ENCODE measurements at places on chromosomes 3 and 15. TPM values are rescaled to one million over a fixed set of nuclear protein-coding genes. Genes with fewer than 3 reads are reported as not detected.
A peak's percentile ranks its signal among the peaks of the same experiment; 100 is the strongest.

CLDN18 gene
- 3.3 TPM for total RNA-seq

DNA sequence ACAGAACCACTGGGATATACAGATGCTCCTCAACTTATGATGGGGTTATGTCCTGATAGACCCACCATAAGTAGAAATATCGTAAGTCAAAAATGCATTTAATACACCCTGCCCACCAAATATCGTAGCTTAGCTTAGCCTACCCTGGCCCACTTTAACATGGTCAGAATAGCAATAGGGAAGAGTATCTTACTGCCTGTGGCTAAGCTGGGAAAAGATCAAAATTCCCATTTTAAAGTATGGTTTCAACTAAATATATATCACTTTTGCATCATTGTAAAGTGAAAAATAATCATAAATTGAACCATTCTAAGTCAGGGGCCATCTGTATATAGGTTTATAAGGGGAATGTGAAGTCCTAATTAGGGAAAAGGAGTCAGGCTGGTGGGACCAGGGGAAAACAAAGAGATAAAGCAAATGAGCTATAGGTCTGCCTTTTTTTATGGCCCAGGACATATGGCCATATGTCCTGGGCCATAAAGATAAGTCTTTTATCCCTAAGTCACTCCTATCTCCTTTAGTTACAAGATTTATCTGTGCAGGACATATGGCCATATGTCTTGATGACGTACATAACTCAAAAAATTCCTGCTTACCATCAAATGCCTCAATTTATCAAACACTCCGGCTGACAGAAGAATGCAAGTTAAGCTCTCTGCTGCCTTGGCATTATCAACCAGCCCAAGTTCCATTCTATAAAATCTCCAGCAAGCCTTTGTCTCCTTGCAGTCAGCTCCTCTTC is 11.2 kb downstream of the RTP3 start:
- DNase-seq: no peak

DNA sequence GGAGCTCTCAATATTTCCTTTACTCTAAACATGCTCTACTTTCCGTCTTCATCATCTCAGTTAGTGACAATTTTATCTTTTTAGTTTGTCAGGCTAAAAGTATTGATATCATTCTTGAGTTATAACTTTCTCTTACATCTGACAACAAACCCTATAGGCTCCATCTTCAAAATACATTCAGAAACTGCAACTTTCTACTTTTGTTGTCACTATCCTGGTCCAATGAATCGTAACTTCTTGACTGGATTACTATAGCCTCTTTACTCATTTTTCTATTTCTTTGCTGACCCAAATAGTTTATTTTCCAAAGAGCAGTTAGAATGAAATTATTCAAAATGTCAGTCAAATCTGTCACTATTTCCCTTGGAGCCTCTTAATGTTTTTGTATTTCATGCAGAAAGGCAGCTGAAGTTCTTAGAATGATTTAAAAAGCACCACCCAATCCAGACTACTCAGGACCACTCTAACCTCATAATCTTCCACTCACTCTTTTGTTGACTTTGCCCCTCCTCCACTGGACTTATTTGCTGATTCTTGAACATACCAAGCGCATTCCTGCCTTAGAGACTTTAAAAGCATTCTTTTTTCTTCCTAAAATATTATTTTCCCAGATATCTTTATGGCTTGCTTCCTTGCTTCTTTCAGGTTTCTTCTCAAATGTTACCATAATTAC is 119.9 kb upstream of the CBLB start:
- DNase-seq: no peak

DNA sequence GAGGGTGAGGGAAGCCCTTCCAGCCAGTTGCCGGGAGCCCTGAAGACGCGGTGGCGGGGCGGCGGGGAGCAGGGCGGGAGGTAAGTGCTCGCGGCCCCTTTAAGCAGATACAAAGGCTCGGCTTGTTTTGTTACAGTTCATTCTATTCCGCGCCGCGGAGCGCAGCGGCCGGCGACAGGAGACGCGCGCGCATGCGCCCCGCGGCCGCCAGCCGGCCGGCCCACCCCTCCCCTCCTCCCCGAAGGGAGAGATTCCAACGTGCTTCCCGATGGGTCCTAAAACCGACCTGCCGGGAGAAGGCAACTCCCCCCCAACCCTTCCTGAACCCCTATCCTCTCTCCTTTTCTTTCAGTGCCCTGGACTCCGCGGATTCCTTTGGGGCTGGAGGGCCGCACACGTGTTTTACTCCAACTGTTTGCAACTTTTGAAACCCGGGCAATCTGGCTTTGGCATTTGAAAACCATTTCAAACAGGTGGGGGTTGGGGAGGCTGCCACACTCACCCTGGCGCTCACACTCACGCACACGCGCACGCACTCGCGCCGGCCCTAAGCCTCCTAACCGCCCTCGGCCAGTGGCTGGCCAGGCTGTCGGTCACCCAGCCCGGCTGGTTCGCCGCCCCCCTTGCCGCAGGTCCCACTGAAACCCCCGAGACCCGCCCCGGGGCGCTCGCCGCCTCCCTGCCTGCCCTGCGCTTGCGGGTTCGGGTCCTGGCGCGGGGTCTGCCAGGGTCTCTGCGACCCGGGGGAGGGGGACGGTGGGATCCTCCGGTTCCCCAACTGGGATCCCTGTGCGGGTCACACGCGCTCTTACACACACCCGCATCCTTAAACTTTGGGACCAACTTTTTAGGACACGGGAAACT is at the start of gene MAGI1:
Gene MAGI1, minus strand, starts transcription at position 193 of the 864 bp plus-strand sequence. CDS start 610 bp downstream, outside the sequence.
- DNase-seq: peak; percentile 94

DNA sequence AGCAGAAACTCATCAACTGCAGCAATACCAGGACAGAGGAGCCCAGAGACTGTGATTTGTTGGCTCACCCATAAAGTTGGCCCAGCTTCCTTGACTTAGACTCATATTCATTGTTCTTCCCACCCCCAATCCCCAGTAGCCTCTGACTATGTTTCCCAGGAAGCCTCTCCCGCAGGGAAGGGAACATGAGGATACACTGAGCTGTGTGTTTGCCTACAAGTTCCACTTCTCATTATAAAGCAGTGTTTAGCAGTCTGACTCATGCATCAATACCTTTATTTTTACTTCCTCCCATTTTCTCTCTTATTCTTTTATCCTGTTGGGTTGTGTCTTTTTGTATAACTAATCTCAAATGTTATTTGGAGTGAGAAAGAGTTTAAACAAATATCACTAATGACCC is 111.6 kb upstream of the PHLDB2 start:
- DNase-seq: peak; percentile 59

DNA sequence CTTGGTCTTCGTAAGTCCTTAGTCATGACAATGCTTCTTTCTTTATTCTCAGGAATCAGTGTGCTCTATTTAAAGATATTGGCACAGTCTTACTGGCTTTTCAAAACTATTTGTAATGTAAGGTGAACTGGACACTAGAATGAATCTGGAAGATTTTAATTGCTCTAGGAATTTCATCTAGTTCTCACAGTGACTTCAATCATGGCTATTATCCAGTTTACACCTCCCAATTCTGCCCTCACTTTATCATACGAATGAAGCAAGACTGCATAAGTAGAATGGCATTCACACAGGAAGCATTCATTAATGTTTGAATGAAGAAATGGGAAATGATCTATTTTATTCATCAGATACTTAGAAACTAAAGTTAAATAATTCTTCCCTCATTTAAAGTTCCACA is 26.7 kb upstream of the DRD3 start:
- DNase-seq: no peak

DNA sequence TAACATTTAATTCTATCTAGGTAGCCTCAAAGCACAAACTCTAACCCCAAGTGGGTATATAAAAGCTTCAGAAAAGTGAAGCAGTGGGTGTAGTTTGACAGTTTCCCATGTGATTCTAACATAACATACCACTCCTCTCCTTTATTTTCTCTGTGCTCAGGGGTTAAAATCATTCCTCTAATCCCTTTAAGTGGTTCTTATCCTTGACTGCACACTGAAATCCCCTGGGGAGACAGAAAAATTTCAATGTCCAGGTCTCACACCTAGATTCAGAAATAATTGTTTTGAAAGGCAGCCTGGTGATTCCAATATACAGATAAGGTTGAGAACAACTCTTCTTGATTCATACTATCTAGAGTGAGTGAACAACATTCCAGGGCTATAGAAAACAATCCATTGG is 986.4 kb downstream of the ROBO1 start:
- no peak for DNase-seq

DNA sequence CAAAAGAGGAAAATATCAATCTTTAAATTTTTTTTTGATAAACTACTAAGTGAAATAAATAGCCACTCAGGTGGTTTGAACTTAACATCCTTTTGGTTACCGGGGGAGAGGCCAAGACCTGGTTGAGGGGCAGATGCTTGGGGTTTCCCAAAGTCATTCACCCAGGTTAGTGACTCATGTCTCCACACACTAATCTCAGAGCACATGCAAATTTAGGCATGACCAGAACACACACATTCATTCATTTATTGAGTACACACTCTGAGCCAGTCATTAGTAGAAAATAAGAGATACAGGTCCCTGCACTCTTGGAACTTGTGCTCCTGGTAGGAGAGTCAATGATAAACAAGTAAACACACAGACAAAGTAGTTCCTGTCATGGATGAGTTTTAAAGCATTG is 7.3 kb downstream of the ILDR1 start:
- DNase-seq: no peak

UPK1B gene
- total RNA-seq: 32.8 TPM

DNA sequence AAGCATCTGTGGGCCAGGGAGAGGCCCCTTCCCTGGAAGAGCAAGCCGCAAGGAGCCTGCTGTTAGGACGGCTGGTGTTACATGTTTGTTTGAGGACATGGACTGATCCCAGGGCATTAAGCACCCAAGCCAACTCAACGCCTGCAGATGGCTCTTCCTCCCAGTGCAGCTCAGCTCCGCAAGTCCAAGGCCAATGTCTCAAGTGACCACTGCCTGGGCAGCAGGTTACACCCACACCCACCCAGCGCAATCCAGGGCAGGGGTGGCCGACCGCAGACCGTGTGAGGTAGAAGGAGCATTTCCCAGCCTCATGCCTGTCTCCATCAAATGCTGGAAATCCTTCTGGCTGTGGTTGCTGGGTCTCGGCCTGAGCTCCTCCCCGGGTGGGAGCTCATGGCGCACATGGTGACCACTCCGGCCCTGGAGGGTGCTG is 14.5 kb downstream of the GP5 start:
- DNase-seq: no peak

TOPAZ1 gene
- not detected for total RNA-seq

DNA sequence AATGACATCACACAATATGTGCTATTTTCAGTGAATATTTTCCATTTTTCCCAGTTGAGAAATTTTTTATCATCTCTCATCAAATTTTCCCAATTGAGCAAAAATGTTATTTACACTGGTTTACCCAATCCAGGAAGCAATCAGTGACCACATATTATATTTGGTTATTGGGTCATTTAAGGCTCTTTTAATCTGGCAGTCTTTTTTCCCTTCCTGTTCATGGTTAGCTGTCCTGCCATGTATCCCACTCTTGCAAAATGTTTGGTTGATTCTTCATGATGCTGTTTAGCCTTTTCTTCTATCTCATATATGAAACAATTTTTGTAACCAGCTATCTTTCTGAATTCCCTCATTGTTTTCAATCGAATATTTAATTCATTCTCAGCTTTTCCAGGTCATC is 626.0 kb downstream of the RBMS3 start:
- DNase-seq: no peak

GRCh38 chr15:76056931-76057330 is 2.9 kb upstream of the TMEM266 start:
- no peak for DNase-seq

- no peak for DNase-seq
Measured at GRCh38 chr15:85974348-85974705, 105.3 kb upstream of the AGBL1 start.

GRCh38 chr3:43481375-43481774 is 140.4 kb downstream of the ANO10 start:
- DNase-seq: no peak

TMOD3 gene
- total RNA-seq: 53.6 TPM

GRCh38 chr15:73075160-73075859 is 23.0 kb downstream of the NEO1 start:
- no peak for DNase-seq

PPARG gene
- total RNA-seq: 81.5 TPM

CSPG5 gene
- total RNA-seq: 6.1 TPM

CCDC9B gene
- 85.6 TPM for total RNA-seq

GRCh38 chr3:10501664-10502052 is 3.7 kb downstream of the ATP2B2 start:
- DNase-seq: no peak

LIPC gene
- 0.49 TPM for total RNA-seq

- DNase-seq: no peak
Measured at GRCh38 chr15:98272625-98273024, 312.1 kb downstream of the ARRDC4 start.

GRCh38 chr3:138646008-138646407 is 37.4 kb downstream of the FAIM start:
- DNase-seq: no peak

RASGRF1 gene
- 2.9 TPM for total RNA-seq

PAQR5 gene
- 1.8 TPM for total RNA-seq

GRCh38 chr3:116886202-116886893 is 176.8 kb downstream of the TUSC7 start:
- no peak for DNase-seq

DNA sequence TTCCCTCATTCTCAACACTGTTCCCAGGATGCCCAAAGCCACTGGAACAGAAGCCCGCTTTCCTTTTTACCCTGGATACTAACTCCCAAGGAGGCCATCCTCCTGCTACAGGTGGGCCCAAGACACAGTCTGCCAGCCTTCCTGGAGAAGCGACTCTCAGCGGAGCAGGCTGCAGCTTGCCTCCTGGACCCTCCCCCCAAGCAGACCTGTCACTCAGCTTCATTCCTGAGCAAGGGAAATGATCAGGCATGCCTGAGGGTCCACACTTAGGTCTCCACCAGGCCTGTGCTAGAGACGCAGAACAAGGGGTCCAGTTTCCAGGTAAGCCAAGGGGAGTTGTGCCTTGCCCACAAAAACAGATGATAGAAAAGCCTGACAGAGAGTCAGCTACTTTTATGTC is 62.8 kb downstream of the SLCO2A1 start:
- DNase-seq: no peak

PLSCR5 gene
- not detected for total RNA-seq

COLQ gene
- 1.7 TPM for total RNA-seq

DNA sequence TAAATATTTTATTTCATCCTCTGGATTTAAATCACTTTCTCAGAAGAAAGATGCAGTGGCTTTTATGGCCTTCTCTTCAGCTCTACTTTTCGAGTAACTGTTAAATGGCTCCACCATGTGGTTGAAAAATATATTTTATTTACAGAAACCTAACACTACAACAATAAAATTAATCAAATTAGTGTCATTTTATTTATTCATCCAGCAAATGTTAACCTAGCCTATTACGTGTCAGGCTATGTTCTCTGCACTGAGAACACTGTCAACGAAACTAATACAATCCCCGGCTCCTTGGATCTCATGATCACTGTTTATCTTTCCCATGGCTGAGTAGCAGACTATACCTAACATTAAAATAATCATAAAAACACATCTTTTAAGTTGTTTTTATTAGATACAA is 148.0 kb upstream of the OSTN start:
- no peak for DNase-seq

- no peak for DNase-seq
Measured at GRCh38 chr3:2944628-2945027, 165.5 kb downstream of the IL5RA start.

- DNase-seq: no peak
Measured at GRCh38 chr3:70620956-70621355, 308.5 kb upstream of the MDFIC2 start.

WNT7A gene
- 2.7 TPM for total RNA-seq

GRCh38 chr3:147514366-147515160 is 105.4 kb downstream of the ZIC1 start:
- no peak for DNase-seq

- peak; percentile 94 for DNase-seq
Measured at GRCh38 chr15:80778964-80779657, at the start of gene CEMIP. Gene CEMIP (plus strand): TSS chr15:80779370. CDS start chr15:80873880, 94,510 bp downstream.

SETD2 gene
- total RNA-seq: 35.2 TPM

GRCh38 chr3:14267976-14268375 is 89.4 kb downstream of the LSM3 start:
- DNase-seq: no peak

All from Calu3 (cell line).